ENCODE measurements at places on chromosomes 4 and X.
A peak's percentile ranks its signal among the peaks of the same experiment; 100 is the strongest.

DNA sequence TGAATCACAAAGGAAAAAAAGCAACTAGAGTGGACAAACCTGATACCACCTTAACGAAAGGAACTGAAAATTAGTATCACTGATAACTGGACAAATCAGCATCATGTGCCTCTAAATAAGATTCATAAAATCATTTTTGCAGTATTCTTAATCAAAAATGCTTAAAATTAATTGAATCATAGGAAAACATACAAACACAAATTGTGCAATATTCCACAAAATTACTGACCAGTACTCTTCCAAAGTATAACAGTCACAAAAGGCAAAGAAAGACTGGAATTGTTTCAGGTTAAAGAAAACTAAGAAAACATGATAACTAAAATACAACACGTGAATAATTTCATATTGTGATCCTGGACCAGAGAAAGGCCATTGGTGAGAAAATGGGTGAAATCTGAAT is 27.1 kb downstream of the FBXW7 start:
- no peak for DNase-seq

DNA sequence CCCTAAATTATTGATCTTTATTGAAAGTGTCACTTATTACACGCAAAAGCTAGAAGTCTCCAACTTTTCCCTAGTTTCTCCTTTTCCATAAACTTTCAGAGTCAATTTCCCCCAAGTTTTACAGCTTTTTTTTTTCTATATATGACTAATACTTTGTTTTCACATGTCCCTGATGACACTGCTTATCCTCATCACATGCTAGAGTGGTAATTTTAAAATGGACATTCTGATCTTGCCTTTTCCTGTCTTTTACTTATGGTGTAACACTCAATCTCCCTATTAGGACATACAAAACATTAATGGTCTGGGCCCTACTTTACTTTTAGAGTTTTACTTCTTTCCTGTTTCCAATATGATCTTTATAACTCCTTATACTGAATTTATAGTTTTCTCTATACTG is 112.6 kb downstream of the ANK2 start:
- no peak for DNase-seq

DNA sequence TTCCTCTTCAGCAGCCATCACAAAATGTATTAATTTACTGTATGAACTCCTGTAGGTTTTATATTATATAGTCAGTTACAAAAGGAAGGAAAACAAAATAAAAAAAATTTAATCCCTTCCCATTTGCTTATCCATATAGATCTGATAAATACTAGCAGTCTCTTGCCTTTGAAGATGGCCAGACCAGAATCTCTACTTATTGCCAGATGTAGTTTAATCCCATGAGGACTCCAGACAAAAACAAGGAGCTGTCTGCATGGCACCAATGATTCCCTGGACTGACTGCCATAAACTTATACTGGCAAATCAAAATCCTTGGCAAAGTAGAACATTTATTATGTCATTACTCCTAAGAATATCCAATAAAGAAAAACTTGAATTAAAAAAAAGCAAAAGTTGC is 223.3 kb upstream of the MAB21L2 start:
- no peak for DNase-seq

DNA sequence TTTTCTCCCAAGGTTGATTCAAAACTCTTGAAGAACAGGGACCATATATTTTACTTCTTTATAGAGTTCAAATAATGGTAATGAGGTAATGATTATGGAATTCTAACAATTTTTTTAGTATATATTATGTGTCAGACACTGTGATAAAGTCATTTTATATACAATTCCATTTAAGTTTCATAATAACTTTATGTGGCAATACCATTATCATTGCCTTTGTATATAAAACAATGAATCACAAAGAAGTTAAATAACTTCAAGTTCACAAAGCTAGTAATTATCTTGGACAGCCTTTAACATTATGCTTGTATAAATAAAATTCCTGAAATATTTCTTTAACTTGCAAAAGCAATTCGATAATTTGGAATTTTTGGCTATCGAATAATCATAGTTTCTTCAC is 20.6 kb downstream of the MAGEC1 start:
- no peak for DNase-seq

DNA sequence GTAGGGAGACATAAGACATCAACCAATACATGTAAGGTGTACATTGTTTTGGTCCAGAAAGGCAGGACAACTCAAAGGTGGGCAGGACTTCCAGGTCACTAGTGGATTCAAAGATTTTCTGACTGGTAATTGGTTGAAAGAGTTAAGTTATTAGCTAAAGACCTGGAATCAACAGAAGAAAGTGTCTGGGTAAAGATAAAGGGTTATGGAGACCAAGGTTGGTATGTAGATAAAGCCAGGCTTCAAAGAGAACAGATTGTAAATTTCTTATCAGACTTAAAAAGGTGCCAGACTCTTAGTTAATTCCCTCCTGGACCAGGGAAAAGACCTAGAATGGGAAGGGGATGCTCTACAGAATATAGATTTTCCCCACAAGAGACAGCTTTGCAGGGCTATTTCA is 28.3 kb upstream of the GAB1 start:
- DNase-seq = no peak

DNA sequence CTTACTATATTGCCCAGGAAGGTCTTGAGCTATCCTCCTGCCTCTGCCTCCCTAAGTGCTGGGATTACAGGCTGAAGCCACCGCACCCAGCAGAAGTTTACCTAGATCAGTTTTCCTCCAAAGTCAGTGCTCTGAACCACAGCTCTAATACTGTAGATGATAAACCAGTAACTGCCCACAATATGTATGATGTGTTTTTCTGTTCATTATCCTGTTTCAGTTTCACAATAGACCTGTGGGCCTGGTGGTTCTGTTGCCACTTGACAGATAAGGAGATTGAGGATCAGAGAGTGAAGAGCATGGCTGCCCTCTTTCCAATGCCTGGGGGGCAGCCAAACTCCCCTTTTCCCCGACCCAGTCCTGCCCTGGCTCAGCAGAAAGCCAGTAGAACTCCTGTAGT is 87.0 kb downstream of the EFNB1 start:
- no peak for DNase-seq

DNA sequence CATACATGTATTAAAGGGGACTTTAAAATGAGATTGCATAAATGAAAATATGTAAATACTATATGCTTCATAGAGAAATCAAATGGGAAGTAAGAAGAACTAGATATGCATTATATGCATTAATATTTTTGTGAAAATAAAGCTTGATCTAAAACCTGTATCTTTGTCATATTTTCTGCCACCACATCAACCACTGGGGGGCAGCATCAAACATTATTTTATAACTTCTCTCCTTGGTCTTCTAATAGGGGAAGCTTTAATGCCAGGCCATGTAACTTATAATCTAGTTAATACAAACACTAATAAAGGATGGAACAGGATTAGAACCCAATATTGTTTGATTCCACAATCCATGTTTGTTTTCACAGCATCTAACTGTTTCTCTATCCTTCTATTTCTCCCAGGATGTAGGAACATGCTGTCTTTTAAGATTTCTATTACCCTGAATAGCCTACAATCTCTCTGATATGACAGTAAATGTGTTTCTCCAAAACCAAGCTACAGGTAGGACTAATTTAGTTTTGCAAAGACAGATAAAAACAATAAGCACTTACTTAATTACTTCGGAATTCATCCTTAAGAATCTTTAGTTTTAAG is 10.0 kb downstream of the QRFPR start:
- no peak for DNase-seq

- DNase-seq = no peak
Observed at GRCh38 chr4:122003335-122003734, 51.5 kb upstream of the TRPC3 start.

DNA sequence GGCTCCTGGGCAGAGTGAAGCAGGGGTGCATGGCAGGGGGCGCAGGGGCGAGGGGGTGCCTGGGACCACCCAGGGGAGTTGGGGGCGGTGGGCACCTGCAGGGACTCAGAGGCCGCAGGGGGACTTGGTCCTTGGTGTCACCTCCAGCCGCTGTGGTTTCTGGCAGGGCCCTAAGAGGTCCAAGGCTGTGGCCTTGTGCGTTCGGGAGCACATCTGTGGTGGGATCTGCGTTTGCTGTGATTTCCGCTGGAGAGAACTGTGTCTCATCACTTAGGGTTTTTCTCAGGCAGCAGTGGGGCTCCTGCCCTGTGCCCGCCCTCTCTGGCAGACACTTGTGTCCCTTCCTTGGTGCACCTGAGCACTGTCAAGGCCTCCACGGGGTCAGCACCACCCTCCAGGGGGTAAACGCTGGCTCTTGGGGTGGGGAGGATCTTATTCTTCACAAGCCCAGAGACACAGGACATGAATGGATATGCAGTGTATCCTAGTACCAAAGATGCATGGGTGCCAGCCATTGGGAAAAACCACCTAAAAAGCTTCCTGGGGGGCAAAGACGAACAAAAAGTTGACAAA is 66.5 kb downstream of the ACOX3 start:
- DNase-seq = no peak

GRCh38 chr4:156422576-156422975 is 468.9 kb upstream of the CTSO start:
- no peak for DNase-seq

DNA sequence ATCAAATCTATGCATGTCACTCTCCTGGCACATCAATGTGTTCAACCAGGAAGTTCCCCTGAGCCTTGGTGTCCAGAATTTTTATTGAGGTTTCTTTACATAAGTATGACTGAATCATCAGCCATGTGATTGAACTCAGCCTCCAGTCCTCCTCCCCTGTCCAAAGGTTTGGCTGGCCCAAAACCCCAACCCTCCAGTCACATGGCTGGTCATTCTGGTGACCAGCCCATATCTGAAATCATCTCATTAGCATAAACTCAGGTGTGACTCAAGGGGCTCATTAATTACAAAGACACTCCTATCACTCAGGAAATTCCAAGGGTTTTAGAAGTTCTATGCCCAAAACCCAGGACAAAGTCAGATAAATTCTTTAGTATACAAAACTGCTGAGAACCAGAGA is 20.6 kb upstream of the SUPT20HL2 start:
- no peak for DNase-seq

GRCh38 chr4:76614589-76614988 is 179.6 kb downstream of the SHROOM3 start:
- no peak for DNase-seq

GRCh38 chr4:55615008-55615407 is 21.1 kb downstream of the NMU start:
- DNase-seq = no peak

DNA sequence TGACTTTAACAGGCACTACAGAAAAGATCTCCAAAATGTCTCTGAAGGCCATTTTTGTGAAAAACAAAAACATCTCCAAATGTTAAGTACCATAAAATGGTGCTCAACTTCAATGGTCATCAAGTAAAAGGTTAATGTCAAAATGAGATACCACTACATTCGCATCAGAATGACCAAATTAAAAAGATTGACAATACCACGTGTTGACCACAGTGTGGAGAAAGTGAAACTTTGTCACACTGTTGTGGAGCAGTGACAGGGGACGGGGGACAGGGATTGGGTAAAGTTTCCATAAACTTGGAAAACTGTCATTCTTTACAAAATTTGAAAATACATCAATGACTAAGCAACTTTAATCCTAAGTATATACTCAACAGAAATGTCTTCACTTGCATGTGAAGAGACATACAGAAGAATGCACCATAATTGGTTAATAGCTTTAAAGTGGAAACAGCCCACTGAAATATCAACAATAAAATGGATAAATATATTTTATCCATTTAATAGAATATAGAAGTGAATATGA is 19.1 kb upstream of the CISD2 start:
- DNase-seq = no peak

DNA sequence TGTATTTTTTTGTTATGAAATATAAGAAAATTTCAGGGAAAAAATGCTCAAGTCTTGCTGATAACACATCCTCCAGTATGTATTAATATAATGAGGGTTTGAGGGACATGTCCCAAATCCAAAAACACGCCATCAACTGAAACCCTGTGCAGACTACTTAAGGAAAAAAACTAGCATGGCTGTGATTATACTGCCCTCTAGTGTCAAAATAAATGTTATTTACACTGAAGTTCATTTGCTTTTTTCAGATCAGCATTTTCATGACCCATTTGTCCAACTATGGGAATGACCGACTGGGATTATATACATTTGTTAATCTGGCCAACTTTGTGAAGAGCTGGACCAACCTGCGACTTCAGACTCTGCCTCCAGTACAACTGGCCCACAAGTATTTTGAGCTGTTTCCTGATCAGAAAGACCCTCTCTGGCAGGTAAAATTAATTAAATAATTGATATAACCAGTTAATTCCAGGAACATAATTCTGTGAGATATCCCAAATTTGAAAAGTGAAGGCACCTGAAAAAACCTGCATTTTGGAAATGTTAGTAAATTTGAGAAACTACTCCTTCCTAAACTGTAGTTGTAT is 128.5 kb downstream of the PRSS12 start:
- peak; percentile 16 for DNase-seq

DNA sequence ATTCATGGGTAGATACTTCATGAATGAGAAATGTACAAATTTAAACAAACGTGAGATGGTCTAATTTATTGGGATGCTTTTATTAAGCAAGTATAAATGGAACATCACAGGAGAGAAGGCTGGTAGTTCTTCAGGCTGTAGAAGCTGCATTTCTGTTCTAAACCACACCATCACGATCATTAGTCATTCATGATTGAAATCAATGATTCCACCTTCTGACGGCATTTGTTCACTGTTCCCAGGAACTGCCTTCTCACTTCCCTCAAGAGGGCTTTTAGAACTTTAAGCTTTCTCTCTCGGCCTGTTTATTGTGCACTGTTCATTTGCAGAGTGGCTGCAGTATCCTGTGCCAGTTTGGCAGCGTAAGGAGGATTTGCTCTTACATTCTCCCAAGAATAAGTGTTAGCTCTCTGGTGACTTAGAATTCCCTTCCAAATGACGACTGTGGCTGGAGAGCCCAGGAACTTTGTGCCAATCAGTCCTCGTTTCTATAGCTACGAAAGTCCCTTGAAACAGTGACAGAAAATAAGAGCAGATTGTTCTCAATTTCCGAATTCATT is 54.7 kb downstream of the MFAP3L start:
- peak; percentile 26 for DNase-seq

- no peak for DNase-seq
Observed at GRCh38 chrX:153353416-153353815, 19.5 kb downstream of the ZNF275 start.

DNA sequence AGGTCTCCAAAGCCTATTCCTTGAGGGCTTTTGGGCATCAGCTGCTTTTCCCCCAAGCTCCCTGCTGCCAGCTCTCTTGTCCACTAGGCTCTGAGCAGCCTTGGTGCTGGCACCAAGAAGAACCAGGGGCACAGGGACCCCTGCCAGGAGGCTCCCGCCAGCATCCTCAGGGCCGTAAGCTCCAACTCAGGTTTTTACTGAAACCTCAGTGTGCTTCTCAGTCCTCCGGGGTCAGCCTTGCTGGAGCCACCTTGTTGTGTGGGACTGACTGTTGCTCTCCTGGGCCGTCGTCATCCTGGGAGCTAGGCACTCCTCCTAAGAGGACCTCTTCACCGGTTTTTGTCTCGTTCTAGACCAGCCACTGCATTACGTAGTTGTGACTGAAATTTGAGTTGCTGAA is 38.9 kb downstream of the NOP14 start:
- no peak for DNase-seq

GRCh38 chr4:116122124-116122523 is 963.3 kb downstream of the TRAM1L1 start:
- no peak for DNase-seq

- no peak for DNase-seq
Observed at GRCh38 chr4:186680641-186681040, 43.0 kb downstream of the FAT1 start.

- no peak for DNase-seq
Observed at GRCh38 chr4:153206534-153206933, 2.3 kb downstream of the TRIM2 start.

- peak; percentile 81 for DNase-seq
Observed at GRCh38 chr4:143184503-143185252, at the start of gene USP38. TSS of gene USP38 (plus strand) at chr4:143184917. CDS start at chr4:143185451, 534 bp downstream.

- no peak for DNase-seq
Observed at GRCh38 chr4:179624768-179625181, 2182.5 kb upstream of the AGA start.

- no peak for DNase-seq
Observed at GRCh38 chr4:88728146-88728545, 30.5 kb upstream of the NAP1L5 start.

Data from hypothalamus (tissue), 51 donors.